ENCODE measurements at places on chromosomes 2 and 18.

DNA sequence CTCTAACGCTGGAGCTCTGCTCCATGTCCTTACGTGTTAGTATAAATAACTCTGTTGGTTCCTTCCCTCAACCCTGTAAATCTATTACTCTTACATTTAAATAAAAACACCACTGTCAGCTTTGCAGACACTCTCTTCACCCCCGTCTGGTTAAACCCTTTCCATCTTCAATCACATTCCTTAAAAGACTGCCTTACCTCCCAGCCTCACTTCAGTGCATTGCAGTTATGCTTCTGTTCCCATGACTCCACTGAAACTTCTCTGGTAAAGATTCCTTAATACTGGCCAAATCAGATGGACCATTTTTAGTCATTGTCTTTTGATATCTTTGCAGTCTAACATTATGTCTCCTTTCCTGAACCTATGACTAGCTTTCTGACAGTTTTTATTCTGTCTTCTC, 61.7 kb downstream of the EML4 start:
- DNase-seq: no peak

GRCh38 chr2:43180897-43181296, 45.5 kb downstream of the ZFP36L2 start:
- no peak for DNase-seq

GRCh38 chr2:112181571-112182290, 43.5 kb downstream of the FBLN7 start:
- no peak for DNase-seq

DNA sequence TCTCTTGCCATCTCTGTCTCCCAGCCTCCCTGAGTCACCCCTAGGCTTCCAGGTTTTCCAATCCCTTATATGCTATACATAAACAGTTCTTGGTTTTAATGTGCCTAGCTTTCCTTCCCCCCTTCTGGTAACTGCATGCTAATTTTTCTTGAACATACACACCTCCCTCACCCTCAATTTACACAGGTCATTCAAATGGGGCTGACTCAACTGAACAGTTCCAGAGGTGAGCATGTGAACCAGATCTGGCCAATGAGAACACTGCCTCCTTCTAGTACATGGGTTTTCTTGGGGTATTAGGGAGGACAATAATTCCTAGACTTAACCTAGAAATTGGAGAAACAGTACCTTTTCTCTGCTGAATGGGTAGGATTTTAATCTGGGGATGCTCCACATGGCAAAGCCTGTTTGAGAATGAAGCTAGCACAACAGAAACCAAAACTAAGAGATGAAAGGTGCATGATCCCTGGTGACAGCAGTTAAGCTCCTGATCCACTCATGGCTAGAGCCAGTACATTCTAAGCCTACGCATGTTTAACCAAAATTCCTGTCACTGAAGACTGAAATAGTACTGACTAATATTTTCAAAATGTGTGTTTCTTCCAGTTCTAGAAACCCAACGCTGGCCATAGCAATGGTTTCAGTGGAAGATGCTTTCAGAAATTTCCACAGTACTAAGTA, 11.8 kb downstream of the SLC25A12 start:
- no peak for DNase-seq

DNA sequence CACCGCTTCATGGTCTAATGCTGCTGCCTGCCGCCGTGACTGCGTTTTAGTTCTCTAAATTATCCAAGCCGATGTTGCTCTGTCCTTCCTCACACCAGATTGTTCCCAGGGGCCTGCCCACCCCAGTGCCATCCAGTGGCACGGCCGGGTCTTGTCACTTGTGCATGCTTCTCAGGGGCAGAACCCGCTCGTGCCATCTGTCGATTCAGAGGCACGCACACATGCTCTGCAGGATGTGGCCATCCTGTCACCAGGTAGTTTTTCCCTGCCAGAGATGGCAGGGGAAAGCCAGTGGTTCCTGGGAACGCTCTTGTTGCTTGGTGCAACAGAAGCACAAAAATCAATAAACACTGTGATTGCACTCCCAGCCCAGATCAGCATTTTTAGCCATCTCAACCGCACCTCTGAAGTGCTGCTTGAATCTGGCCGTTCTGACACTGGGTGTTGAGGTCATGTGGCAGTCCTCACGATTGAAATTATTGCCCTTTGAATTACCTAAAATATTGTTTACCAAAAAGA, 119.6 kb upstream of the BOD1L2 start:
- DNase-seq: no peak

GRCh38 chr2:226660526-226660925, 139.1 kb downstream of the IRS1 start:
- no peak for DNase-seq

GRCh38 chr18:28088477-28088876, 88.5 kb downstream of the CDH2 start:
- DNase-seq: no peak

DNA sequence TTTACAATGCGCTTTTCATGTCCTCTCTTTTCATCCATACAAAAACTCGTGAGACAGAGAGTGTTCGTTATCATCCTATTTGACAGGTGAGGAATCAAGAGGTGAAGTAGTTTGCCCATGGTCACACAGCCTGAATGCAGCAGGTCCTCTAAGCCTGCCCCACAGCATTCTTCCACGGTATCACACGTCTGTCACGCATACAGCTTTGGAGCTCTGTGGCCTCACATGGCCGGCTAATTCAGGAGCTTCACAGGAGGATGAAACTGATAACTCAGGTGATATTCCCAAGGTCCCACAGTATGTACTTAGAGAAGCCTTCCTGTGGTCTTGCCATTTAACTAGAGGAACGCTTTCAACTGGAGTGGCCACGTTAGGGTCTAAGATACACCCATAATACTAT, 59.0 kb downstream of the MYO5B start:
- no peak for DNase-seq

DNA sequence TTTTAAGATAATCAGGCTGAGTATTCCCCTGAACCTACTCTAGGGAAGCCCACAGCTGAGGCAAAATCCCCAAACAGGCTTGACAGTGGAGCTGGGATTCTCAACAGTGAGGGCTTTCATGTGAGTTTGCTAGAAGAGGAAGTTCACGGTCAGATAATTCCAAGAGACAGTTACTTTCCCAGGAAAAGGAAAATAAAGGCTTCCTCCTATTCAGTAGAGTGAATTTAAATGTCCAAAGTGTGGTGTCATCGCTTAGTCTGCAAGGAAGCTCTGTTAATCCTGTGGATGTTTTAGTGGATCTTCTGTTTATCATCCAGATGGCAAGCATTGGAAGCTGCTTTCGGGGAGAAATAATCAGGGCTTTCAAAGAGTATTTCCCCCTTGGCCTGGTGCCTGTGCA, 119.8 kb downstream of the RPIA start:
- DNase-seq: no peak

DNA sequence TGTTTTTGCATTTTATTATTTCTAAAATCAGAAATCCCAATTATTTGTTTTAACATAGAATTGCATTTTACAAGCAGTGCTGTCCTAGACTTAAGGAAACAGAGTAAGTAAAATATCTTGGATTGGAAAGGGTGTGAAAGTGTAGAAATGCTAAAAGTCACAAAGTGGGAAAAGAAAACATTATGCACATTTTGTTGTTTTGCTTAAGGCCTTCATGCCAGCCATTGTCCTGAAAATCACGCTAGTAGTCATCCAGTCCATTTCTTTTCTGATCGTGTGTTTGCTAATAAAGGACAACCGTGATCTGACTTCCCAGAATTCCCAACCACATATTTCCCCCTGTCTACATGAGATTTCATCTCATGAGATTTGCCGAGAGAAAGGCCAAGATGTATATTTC, 199.1 kb downstream of the PTGR3 start:
- DNase-seq: no peak

DNA sequence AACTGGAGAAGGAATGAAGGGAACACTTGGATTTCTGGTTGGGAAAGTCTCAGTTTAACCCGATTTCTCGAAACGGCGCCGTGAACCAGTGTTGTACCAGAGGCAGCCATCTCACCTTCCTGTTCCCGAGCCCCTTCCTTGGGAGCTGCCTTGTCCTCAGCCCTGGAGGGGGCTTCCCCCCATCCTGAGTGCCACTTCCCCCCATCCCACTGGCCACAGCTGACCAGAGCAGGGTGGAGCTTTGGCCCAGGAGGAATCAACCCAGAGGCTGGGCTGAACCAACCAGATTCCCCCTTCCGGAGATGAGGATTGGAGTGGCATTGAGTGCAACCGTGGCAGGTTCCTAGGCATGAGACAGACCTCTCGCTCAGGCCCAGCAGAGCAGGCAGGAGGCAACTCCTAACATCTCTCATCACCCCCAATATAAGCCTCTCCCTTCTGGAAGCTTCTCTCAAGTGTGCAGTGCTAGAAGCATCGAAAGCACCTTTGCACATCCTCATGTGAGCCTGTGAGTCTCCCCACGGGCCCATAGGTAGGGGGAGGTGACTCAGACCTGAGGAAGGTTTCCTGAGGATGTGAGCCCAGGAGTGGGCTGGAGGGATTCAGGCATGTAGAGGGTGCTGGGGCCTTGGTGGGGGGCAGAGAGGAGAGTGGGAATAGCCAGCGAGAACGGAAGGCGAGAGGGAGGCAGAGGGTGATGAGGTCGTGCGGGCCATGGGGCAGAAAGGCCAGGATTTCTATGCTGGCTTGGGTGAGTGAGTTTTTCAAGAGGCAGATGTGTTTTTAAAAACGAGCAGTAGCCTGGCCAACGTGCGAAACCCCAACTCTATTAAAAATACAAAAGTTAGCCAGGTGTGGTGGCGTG, 11.9 kb downstream of the NGEF start:
- DNase-seq: no peak

- DNase-seq: no peak
These were observed 43.4 kb downstream of the MYL12B start for GRCh38 chr18:3305354-3305762.

DNA sequence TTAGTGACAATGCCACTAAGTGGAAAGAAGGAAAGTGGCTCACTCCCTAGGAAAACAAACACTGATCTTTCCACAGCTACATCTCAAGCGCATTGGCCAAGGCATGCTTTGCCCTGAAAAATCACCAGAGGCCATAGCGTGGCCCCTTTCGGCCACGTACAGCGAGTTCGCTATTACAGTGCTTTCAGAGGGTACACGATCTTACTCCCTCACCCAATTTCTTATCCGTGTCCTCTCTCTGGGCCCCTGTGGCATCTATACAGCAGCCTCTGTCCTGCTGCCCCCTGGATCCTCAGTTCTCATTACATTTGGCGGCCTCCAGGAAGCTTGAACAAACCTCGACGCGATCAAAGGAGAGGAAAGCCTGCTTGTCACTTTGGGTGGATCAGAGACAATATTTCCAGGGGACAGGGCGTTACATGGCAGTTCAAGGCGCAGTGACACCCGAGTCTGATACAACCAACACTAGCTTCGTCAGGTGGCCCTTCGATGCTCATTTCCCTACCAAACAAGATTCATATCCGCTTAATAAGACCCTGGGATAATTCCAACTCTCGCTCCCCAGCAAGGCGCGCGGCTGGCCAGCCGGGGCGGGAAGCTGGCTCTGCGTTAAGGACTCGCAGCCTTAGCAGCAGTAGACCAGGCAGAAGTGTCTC, 941 bp downstream of the SKOR2 start:
- DNase-seq: no peak

DNA sequence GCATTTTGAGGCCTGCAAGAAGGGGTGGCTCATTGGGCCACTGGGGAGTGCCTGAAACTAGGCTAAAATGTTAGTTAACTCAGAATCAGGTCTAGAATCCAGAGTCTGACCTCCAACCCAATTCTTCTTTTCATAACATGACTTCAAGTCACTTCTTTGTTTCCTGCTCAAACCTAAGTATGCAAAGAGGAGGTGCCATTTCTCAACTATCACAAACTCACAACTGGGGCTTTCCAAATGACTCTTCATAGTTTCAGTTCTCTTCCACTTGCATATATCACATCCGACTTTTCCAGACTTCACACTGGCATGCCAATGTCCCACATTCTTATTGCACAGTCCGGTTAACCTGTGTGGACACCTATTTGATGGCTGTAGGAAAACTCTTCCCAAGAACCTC, 211.6 kb downstream of the TCF4 start:
- DNase-seq: peak; percentile 68
